ENCODE measurements at places on chromosomes 11 and 22. TPM values are rescaled to one million over a fixed set of nuclear protein-coding genes. Genes with fewer than 3 reads are reported as not detected.

The KCNK4 gene
- 0.58 TPM for total RNA-seq

DNA sequence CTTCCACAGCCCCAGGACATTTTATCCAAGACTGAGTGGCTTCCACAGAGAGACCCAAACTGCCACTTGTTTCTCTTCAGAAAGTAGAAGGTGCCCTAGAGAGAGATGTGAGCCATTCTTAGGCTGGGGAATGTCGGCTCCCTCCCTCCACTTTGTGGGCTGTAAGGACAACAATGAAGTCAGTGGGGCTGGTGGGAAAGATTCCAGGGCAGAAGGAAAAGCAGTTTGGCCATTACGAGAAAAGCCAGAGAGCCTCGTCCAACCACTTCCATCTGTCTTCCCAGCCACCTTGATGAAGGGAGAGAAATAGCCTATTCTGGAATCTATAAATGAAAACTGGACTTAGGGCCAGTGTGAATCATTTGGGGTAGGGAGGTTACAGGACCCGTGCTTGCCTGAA lies 382.5 kb downstream of the NXPE2 start:
- no peak overlapping the region for H3K4me3 ChIP-seq
- H3K27me3 ChIP-seq: peaks cover 1% of the 10 kb centered on the region
- peaks cover 3% of the 10 kb centered on the region for H3K36me3 ChIP-seq
- H3K4me1 ChIP-seq: peaks cover 13% of the 10 kb centered on the region
- no peak overlapping the region for H3K27ac ChIP-seq

The BTG4 gene
- not detected for total RNA-seq

DNA sequence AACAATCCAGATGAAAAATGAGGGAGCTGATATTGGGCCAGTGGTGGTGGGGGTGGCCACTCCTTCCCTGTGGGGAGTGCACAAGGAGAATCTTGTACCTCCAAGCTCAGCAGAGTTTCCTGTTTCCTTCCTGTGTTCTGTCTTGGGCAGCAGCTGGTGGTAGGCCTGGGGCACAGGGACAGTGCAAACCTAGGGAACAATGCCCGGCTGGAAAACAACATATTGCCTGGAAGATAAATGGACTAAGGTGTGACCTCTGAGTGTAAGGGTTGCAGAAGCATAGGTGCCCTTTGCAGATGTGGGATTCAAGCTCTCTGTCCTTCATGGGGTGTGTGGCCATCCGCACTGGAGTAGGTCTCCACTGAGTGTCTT lies 5.8 kb upstream of the JAM3 start:
- H3K27me3 ChIP-seq: peaks cover 59% of the 10 kb centered on the region
- DNase-seq: no peak
- no peak overlapping the region for H3K4me3 ChIP-seq

The SLC22A8 gene
- not detected for total RNA-seq

DNA sequence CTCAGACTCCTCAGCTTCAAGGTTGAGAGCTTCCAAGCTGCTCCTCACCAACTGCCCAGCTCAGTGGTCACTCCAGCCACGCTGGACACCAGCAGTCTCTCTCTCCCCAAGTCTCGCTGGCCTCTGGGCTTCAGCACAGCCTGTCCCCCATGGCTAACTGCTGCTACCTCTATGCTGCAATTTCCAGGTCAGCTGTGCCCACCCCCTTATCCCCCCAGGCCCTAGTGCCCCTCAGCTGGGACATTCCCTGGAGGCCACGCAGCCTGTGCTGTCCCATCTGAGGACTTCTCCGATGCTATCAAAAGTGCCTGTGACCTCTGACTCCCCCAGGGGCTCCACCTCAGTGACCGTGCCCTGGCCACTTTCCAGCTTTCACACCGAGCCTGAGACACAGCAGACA lies 37.5 kb upstream of the PHF21B start:
- H3K4me3 ChIP-seq: no peak overlapping the region
- DNase-seq: no peak
- H3K27ac ChIP-seq: no peak overlapping the region
- no peaks in the 10 kb centered on the region for H3K36me3 ChIP-seq
- peaks cover 9% of the 10 kb centered on the region for H3K4me1 ChIP-seq

The TMX2 gene
- total RNA-seq: 64.9 TPM

The OR51E2 gene
- 0.11 TPM for total RNA-seq

- H3K27ac ChIP-seq: no peak overlapping the region
- DNase-seq: no peak
- no peak overlapping the region for H3K4me3 ChIP-seq
- peaks cover 18% of the 10 kb centered on the region for H3K27me3 ChIP-seq
- H3K4me1 ChIP-seq: no peaks in the 10 kb centered on the region
Observed at GRCh38 chr11:102930451-102930850, 25.1 kb downstream of the MMP13 start.

The PNPLA5 gene
- not detected for total RNA-seq

The CAT gene
- total RNA-seq: 30.5 TPM

GRCh38 chr11:65189191-65189590 lies 7.5 kb downstream of the CAPN1 start:
- peaks cover 4% of the 10 kb centered on the region for H3K4me1 ChIP-seq
- H3K4me3 ChIP-seq: no peak overlapping the region
- no peak overlapping the region for H3K27ac ChIP-seq
- no peaks in the 10 kb centered on the region for H3K27me3 ChIP-seq
- peaks cover 34% of the 10 kb centered on the region for H3K36me3 ChIP-seq

The DDI1 gene
- not detected for total RNA-seq

GRCh38 chr11:47179655-47179991 lies 2.9 kb upstream of the ARFGAP2 start:
- H3K27me3 ChIP-seq: no peaks in the 10 kb centered on the region
- H3K4me3 ChIP-seq: no peak overlapping the region
- no peak for DNase-seq

The APOL5 gene
- total RNA-seq: not detected

- no peak overlapping the region for H3K27ac ChIP-seq
- H3K36me3 ChIP-seq: no peaks in the 10 kb centered on the region
- peaks cover 1% of the 10 kb centered on the region for H3K4me1 ChIP-seq
- H3K27me3 ChIP-seq: peaks cover 4% of the 10 kb centered on the region
- H3K4me3 ChIP-seq: no peak overlapping the region
Observed at GRCh38 chr22:50045211-50046018, 12.7 kb downstream of the TTLL8 start.

The NAALAD2 gene
- 39.5 TPM for total RNA-seq

DNA sequence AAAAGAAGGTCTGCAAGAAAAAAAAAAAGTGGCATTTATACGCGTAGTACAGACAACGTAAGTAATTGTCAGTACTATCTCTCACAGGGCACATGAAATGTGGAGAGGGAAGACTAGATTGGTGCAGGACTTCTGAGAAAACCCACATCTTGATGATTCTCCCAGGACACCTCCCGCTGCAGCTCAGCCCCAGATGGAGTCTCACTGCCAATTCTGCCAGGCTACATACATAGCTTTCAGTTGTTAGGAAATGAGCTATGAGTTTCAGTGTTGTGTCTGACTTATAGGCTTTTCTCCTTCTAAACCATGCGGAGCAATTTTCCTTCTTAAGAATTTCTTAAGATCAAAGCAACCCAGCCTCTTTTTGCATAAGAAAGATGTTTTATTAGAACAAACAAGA lies 9.6 kb downstream of the OR5A2 start:
- no peak overlapping the region for H3K27ac ChIP-seq
- no peaks in the 10 kb centered on the region for H3K27me3 ChIP-seq
- no peak overlapping the region for H3K4me3 ChIP-seq
- no peak for DNase-seq

All from mesothelial cell of epicardium (in vitro differentiated cells).